ENCODE measurements at places on chromosomes 2 and 18.

GRCh38 chr2:175446201-175446600 is 264.7 kb upstream of the ATP5MC3 start:
- no peak for DNase-seq

DNA sequence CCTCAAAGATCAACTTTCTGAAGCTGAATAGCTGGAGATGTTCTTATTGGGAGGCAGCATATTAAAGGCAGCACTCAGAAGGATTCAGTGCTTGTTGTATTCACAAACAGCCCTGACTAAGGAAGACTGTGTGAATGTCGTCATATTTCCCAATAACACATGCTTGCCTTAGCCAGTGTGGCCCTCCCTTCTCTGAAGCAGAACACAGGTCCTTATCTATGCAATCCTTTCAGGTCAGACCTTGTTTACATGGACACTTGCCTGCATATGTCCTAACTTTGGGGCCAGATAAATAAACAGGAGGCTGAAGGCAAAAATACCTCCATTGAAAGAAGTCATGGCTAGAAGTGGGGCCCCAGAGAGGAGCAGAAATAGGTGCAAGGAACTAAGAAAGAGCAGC is 97.2 kb downstream of the SLC4A3 start:
- DNase-seq = no peak

DNA sequence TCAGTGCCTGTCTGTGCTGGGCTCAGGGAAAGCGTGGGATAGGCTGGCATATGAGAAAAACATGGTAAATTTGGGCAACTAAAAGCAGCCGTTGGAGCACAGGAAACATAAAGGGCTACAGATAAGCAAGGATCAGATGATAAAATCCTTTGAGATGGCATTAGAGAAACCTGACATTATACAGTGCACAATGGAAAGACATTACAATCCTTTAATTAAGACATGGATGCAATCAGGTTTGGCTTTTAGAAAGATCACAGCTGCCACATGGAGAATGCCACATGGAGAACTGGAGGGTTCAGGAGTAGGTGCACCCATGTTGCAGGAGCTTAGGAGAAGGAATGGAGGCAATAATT is 117.3 kb downstream of the CDC42EP3 start:
- DNase-seq = no peak

GRCh38 chr2:230230087-230230486 is 4.6 kb downstream of the SP140 start:
- DNase-seq = no peak

GRCh38 chr2:28172114-28172898 is 220.4 kb upstream of the FOSL2 start:
- DNase-seq = no peak

- DNase-seq = no peak
Observed at GRCh38 chr18:3333056-3333720, 71.3 kb downstream of the MYL12B start.

DNA sequence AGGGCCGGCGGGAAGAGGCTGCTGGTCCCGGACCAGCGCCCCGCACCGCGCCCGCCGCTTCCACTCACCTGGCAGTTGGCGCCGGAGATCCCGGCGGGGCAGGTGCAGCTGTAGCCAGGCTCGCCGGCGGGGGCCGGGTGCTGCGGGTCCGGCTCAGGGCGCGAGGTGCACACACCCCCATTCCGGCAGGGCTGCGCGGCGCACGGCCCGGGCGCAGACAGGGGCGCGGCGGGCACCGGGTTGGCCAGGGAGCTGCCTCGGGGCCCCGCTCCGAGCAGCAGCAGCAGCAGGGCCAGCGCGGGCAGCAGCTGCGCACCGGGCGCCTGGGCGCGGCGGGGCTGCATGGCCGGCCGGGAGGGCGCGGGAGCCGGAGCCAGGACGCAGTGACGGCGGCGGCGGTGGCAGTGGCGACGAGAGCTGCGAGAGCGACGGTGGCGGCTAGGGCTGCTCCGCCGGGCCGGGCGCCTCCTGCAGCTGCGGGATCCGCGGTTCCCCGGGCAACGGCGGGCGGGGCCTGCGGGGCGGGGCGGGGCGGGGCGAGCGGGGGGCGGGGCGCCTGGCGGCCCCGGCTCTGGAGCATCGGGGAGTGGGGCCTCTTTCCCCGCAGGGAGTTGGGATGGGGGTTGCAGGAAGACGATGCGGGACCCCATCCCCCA is at the start of gene DNER:
Gene DNER (minus strand): TSS at position 476 of the 656 bp plus-strand sequence. CDS start 132 bp downstream, at position 344.
- DNase-seq = no peak

- DNase-seq = no peak
Observed at GRCh38 chr2:9973690-9974089, 22.2 kb downstream of the GRHL1 start.

GRCh38 chr18:9810994-9811705 is 74.6 kb upstream of the TXNDC2 start:
- no peak for DNase-seq

DNA sequence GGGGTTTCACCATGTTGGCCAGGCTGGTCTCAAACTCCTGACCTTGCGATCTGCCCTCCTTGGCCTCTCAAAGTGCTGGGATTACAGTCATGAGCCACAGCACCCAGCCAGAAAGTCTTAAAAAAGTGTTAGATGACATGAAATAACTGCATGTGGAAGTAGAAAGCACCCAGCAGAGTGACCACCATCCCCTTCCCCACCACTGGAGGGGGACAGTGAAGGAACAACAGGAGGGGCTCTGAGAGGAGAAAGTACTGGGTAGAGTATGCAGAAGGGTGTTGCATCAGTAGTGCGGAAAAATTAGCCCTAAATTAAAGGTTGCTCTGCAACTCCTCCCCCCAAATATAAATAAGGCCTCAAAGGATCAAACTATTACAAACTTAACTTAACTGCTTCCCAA is 230.5 kb downstream of the ZNF521 start:
- no peak for DNase-seq

DNA sequence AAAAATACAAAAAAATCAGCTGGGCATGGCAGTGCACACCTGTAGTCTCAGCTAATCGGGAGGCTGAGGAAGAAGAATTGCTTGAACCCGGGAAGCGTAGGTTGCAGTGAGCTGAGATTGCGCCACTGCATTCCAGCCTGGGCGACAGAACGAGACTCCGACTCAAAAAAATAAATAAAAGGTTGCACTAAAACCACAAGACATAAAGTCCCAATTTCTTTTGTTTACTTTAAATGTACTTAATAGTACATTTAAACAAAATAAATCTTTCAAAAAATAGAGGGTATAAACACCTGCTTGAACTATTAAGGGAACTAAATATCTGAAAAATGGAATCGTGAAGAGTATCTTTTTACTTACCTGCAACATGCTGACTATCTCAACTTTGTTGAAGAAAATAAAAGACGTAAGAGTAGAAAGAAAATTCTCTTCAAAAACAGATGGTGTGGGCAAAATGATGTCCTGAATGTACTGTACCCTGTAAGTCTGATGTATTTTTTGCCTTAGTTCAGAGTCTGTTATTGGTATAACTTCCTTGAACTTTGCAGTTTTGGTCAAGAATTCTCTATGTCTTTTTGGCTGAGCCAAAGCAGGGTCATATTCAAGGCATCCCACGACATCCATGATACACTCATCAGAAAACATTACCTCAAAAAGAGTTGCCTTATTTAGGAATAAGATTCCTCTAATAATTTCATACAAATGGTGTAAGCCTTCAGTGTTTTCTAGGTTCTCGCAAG is 19.2 kb downstream of the PPP4R3B start:
- DNase-seq = no peak

- DNase-seq = no peak
Observed at GRCh38 chr18:74172697-74173433, 24.5 kb downstream of the TIMM21 start.

DNA sequence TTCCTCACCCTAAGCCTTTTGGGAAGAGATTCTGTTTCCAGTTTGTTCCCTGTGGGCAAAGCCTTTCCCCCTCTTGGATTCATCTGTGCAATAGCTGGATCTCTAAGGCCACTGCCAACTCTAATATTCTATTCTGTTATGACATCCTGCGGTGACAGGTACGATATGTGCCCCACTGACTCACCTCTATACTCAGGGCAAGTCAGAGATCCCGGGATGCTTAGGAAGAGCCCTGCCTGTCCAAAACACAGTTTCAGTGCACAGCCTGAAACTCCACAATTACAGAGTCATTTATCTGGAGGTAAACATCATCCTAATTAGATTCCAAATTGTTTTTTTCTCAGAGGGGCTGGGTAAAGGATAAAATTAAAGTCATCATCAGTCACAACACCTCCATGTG is 190.2 kb downstream of the TFCP2L1 start:
- DNase-seq = no peak

GRCh38 chr2:121648206-121649148 is 785 bp downstream of the CLASP1 start:
- peak; percentile 34 for DNase-seq

DNA sequence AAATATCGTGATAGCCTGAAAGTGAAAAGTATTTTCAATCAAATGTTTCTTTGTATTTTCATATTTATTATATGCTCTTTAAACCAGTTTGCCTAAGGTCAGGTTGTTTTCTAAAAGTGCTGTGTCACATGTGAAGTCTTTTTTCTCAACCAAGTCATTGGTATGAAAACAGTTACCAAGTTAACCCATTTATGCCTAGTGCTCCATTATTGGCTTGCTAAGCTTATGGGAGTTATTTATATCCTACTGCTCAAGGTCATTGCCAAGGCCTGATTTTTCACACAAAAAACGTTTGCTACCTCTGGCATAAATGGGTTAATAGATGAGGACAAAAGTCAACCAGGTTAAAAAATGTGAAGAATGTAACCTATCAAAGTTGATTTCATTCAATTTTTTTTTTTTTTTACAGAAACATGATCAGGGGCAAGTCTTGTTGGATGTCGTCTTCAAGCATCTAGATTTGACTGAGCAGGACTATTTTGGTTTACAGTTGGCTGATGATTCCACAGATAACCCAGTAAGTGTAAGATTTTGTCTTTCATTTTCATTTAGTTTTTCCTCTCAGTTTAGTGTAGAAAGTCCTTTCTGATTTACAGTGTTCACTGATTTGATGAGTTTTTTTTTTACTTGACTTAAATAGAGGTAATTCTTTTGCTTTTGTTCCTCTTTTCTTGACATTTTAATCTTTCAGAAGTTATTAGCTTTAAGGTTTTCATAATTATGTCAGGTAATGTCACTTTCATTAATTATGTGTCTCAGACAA is 102.6 kb downstream of the PTPN4 start:
- no peak for DNase-seq

- no peak for DNase-seq
Observed at GRCh38 chr2:224875153-224875552, 159.0 kb upstream of the CCDC195 start.

GRCh38 chr2:16240402-16240801 is 300.1 kb downstream of the MYCN start:
- no peak for DNase-seq

DNA sequence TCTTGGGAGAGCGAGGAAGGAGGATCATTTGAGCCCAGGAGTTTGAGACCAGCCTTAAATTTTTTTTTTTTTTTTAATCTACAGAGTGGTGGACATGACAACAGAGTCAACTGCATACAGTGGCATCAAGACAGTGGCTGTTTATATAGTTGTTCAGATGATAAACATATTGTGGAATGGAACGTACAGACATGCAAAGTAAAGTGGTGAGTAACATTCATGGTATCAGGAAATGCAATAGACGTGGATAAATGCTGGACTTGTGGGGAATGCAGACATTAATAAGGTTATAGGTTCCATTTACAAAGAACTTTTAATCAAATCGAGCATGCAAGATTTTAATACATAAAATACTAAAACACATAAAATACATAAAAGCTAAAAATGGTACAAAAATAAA is 11.9 kb downstream of the WDR43 start:
- DNase-seq = no peak
